ENCODE measurements at places on chromosomes 12 and 14. TPM values are rescaled to one million over a fixed set of nuclear protein-coding genes. Genes with fewer than 3 reads are reported as not detected.

LTBP2 gene
- total RNA-seq: 12.0 TPM

RPGRIP1 gene
- not detected for total RNA-seq

HOTAIR gene
- total RNA-seq: 2.1 TPM

PDE6H gene
- not detected for total RNA-seq

RNASE7 gene
- not detected for total RNA-seq

AQP2 gene
- total RNA-seq: not detected

GPD1 gene
- 104 TPM for total RNA-seq

SMCO3 gene
- 0.52 TPM for total RNA-seq

ZDHHC22 gene
- 0.52 TPM for total RNA-seq

POTEM gene
- not detected for total RNA-seq

OR8S1 gene
- total RNA-seq: not detected

LGMN gene
- total RNA-seq: 90.3 TPM

TAS2R30 gene
- 12.5 TPM for total RNA-seq

TMEM233 gene
- total RNA-seq: 1.0 TPM

IPO4 gene
- total RNA-seq: 32.9 TPM

HOXC10 gene
- total RNA-seq: 3.7 TPM
